ENCODE measurements at places on chromosomes 11 and 22.

- no peak for DNase-seq
Measured at GRCh38 chr11:47552056-47552565, 821 bp downstream of the CELF1 start.

DNA sequence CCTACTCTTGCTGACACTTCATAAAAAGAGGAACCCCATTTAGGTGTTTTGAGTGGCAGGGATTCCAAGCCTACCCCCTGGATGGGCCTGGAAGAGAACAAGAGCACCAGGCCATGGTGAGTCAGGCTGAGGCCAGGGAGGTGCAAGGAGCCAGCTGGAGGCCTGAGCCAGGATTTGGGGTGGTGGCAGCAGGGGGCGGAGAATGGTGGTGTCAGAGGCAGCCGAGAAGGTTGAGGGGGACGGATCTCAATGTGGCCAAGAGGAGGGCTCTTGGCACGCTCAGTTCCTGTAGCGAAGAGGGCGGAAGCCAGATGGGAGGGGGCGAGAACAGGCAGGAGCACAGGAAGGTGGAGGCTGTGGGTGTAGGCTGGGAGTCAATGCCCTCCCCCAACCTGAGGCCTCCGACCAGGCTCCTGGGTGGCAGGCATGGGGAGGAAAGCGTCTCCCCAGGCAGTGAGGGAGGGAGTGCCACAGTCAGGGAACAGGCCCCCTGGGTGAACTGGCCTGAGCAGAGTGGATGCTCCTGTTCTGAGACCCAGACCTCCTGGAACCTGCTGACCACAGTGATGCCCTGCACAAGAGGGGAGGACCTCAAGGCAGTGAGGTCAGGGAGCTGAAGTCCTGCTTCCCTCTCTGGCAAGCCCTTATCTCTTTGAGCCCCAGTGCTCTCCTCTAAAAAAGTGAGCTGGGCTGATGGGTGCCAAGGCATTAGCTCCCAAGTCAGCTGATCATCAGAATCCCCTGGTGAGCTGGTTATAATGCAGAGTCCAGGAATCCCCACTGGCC lies 13.9 kb downstream of the RTN4RL2 start:
- DNase-seq, result no peak

DNA sequence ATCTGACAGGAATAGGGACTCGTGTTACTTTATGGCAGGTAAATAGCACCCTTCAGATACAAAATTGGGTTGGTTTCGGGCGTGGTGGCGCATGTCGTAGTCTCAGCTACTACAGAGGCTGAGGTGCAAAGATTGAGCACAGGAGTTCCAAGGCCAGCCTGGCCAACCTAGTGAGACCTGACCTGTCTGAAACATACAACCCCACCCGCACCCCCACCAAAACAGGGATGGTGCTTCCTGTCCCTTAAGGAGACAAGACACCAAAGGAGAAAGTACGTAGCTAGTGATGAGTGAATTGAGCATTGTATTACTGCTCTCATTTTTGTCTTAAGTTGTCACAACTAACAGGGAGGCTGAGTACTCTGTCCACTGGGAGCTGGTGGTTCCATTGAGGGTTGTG lies 14.1 kb downstream of the RBM4 start:
- DNase-seq, result no peak

DNA sequence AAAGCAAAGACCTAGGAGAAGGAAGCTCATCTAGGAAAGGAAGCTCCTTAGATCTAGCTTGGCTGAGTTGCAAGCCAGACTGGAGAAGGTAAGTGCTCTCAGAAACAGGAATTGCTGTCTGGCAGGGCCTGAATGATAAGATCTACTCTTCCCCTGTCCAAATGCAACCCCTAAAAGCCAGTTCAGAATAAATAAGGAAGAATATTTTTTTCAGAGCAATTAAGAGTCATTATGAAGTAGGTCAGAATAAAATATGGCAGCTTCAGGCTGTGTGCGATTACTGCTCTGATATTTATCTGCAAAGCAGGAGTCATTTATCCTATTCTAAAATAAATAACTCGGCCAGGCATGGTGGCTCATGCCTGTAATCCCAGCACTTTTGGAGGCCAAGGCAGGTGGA lies 82.1 kb downstream of the PIWIL4 start:
- DNase-seq, result no peak

DNA sequence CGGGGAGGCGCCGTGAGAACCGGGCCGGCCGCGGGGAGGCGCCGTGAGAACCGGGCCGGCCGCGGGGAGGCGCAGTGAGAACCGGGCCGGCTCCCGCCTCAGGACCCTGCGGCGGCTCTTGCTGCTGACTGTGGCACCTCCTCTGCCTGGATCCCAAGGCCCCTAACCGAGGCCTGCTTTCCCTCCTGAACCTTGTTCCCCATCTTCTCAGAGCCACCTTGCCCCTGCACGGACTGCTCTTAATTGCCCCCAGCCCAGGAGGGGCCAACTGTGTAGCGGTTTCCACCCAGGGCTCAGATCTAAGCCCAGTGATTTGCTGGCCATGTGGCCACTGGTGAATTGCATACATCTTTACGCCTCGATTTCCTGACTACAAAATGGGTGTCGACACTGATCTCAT lies 112.2 kb upstream of the B3GAT1 start:
- no peak for DNase-seq

GRCh38 chr11:1064167-1064566 lies 10.5 kb upstream of the MUC2 start:
- DNase-seq, result no peak

GRCh38 chr11:10918698-10919097 lies 60.8 kb upstream of the ZBED5 start:
- no peak for DNase-seq

DNA sequence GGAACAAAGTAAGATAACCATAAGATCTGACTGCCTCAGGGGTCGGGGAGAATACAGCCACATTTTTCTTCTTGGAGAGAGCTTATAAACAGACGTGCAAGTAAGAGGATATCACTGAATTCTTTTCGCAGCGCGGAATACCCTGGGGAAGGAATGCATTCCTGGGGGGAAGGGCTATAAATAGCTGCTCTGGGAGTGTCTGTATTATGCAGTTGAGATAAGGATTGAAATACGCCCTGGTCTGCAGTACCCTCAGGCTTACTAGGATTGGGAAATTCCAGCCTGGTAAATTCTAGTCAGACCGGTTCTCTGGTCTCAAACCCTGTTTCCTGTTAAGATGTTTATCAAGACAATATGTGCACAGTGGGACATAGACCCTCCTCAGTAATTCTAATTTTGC lies 1491.7 kb upstream of the RAG2 start:
- DNase-seq, result no peak

All from stimulated activated CD4-positive, alpha-beta T cell treated with anti-CD3 and anti-CD28 coated beads, Interleukin-1b, Interleukin-23, amount 100 ng/mL, for 1 hour (primary cell).